ENCODE measurements at places on chromosomes 5 and 9.
A peak's percentile ranks its signal among the peaks of the same experiment; 100 is the strongest.

DNA sequence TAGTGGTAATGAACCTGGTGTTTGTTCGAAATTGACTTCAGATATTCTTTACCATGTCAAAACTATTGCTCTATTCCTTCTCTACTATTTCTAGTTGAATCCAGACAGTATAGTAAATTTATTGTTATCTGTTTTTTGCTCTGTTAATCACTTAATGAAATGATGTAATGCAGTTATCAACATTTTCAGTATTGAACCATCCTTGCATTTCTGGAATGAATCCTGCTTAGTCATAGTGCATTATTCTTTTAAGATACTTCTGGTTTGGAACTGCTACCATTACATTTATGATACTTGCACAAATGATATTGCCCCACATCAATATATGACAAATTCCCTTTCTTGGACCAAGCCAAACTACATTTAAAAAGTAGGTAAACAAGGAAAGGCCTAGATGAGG lies 554.0 kb upstream of the KLF4 start:
- no peak for DNase-seq

- DNase-seq = no peak
These were observed 121.8 kb downstream of the CAVIN4 start for GRCh38 chr9:100699668-100700067.

DNA sequence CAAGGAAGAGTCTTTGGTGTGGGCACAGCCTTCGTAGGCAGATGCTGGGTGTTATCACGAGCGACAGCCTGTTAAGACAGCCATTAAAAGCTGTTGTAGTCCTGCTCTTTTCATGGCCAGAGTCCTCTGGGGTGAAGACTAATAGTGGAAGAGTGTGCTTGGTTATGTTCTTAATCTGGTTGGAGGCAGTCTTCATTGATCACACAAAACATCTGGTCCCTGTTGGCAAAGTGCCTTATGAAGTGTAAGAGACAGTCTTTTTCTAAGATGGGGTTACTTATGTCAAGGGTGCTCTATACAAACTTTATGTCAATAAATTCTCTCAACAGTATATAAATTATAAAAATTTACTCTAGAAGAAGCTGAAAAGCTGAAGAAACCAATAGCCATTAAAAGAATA lies 280.4 kb downstream of the CAAP1 start:
- no peak for DNase-seq

DNA sequence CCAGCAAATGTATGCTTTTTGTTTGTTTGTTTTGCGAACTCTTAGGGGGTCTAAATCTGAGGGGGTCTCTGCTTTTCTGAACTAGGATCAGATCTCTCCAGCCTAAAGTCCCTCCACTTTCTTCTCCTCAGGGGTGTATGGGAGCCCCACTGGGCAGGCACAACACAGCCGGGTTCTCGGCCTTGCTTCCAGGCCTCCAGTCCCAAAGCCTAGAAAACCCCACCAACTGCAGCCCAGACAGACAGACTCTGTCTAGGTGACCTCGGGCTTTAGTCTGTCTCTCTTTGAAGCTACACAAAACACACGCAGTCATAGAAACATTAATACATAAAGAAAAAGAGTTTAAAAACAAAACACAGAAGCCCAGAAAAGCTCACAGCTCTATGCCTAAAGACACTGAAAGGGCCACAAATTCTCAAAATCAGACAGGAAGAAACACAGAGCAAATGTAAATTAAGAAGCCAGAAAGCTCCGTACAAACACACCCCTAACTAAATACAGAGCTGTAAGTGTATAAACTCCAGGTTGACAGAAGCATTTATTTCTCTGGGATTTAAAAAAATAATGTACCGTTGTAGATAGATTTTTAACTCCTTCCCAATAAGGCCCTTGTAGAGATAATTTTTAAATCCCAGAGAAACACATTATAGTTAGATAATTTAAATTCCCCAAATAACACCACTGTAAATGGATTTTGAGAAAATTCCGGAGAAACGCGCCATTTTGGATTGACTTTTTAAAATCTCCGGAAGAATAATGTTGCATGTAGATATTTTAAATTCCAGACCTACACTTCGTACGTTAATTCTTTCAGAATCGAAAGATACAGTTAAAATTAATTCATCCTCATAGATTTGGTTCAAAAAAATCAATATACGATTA lies 2.0 kb downstream of the PITX1 start:
- no peak for DNase-seq

DNA sequence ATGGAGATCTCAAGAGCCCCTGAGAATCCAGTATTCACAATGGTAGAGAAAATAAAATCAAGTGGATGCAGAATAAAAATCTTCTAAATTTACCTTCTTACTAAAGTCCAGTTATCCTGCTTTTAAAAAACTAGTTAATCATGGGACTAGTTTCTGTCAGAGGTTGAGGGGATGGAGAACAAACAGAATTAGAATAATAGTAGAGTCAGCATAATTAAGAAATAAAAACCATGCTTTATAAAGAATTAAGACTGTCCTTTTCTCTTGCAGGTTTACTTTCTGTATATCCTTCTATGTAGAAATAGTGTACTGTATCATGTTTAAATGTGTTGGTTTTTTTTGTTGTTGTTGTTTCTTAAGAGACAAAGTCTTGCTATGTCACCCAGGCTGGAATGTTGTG lies 23.0 kb downstream of the ACOT12 start:
- DNase-seq = no peak

GRCh38 chr5:29382780-29383179 lies 1810.7 kb upstream of the CDH6 start:
- DNase-seq = no peak

GRCh38 chr9:79535534-79535933 lies 36.2 kb upstream of the TLE4 start:
- no peak for DNase-seq

DNA sequence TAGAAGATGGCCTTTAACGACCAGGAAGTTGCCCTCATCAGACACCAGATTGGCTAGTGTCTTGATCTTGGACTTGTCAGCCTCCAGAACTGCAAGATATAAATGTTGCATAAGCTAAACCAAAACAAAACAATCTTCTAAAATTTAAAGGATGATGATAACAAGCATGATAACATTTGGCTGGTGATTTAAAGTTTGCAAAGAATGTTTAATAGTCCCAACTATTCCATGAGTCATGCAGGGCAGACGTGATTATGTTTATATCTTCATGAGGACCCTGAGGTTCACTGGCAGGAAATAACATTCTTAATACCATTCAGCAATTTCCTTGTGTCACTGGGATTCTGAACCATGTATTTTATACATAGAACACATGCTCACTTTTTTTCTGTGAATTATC lies 319.8 kb downstream of the HCN1 start:
- DNase-seq = no peak

- no peak for DNase-seq
These were observed 29.5 kb downstream of the MTAP start for GRCh38 chr9:21831841-21832509.

DNA sequence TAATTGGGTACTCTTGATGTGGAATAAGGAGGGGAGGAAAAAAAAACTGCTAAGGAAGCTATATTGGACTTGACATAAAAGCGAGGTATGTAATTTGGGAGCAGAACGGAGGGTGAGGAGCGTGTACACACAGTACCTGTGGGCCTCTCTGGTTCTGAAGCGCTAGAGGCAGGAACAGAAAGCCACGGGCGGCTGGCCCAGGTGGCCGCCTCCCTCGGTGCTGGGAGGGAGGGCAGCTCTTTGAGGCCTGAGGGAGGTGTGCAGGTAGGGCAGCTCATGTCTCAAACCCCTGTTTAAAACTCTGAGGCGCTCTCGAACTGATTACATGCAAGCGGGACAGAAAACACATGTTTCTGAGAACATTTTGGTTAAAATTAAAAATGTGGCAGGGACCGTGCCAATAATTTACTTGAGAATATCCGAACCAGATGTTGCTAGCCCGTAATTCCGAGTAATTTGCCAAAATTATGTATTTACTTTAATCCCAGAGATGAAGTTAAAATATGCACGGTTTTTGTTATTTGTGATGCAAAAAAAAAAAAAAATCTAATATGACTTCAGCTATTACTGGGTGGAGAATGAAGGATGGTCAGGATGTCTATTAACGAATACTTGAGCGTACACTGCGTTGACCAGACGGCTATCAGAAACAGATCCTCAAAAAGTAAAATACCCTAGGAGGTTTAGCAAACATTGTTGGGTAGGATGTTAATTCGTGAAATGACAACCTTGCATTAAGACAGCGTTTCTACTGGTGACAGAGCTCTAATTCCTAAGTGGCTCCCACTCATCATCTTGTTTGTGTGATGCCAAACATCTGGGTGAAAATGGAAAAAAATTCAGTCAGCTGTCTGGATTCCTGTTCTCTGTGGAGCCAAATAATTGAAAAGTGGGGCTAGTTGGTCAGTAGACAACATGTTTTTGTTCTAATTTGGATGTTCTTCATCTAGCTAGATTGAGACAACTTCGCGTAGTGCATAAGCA lies 24.4 kb upstream of the STC2 start:
- no peak for DNase-seq

DNA sequence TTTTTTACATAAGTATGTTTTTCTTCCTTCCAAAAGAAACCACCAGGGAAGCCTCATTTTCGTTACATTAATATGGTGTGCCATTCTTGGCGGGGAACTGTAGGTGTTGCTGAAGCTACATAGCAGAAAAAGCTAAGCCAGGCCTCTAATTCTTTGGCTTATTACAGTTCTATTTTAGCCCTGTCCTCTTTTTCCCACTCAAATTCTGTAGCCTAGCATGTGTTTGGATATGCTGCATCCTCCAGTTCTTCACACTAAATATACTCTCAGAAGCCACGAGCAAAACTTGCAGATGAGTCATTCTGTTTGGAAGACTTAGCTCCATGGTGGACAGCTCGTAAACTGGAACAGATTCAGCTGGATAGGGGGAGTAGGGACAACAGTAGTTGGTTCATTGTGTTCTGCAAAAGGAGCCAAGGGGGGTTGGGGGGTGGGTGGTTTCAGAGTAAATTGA lies 369.4 kb downstream of the TMEM161B start:
- DNase-seq = no peak

- peak; percentile 56 for DNase-seq
These were observed 50.6 kb downstream of the NKD2 start for GRCh38 chr5:1058988-1059883.

- no peak for DNase-seq
These were observed 43.0 kb upstream of the HSD17B4 start for GRCh38 chr5:119409235-119409815.
